ENCODE measurements at places on chromosomes 6 and 20.

GRCh38 chr6:170279977-170280688 lies 10.7 kb downstream of the DLL1 start:
- peak; percentile 93 for DNase-seq

GRCh38 chr6:79170431-79170830 lies 64.1 kb downstream of the HMGN3 start:
- DNase-seq: no peak

DNA sequence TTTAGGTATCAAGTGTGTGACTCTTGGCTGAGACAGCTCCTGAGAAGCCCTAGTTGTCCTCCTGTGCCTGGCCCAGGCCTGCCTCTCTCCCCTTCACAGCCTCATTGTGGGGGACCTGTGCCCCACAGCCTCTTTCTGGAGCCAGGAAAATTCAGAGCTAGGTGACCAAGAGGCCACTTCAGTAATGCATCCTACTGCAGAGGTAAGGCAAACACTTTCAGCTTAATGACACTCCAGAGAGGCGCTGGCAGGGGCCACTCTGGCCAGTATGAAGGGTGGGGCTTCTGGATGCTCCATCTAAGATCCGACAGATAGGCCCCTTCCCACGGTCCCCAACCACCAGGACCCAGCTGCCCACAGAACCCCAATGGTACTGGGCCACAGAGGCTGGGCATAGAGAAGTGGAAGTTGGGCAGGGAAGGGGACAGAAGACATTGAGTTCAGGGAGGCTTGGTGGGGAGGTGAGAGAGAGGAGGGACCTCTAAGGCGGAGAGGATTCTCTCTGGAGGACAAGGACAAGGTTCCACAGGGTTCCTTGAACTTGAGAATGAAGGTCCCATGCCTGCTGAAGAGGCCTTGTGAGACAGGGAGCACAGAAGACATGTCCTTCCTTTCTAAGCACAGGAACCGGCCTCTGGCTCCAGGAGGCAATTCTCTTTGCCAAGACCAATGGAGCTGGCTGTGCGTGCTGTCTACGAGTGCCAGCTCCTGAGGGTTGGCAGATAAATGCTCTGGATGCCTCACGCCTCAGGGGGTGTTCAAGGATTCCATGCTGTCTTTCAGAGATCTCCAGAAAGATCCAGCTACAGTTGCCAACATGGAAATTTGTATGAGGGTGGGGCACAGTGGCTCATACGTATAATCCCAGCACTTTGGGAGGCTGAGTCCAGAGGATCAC lies 46.4 kb upstream of the TGM2 start:
- DNase-seq: no peak

- no peak for DNase-seq
These were observed 378.1 kb downstream of the BTBD9 start for GRCh38 chr6:38261626-38262025.

DNA sequence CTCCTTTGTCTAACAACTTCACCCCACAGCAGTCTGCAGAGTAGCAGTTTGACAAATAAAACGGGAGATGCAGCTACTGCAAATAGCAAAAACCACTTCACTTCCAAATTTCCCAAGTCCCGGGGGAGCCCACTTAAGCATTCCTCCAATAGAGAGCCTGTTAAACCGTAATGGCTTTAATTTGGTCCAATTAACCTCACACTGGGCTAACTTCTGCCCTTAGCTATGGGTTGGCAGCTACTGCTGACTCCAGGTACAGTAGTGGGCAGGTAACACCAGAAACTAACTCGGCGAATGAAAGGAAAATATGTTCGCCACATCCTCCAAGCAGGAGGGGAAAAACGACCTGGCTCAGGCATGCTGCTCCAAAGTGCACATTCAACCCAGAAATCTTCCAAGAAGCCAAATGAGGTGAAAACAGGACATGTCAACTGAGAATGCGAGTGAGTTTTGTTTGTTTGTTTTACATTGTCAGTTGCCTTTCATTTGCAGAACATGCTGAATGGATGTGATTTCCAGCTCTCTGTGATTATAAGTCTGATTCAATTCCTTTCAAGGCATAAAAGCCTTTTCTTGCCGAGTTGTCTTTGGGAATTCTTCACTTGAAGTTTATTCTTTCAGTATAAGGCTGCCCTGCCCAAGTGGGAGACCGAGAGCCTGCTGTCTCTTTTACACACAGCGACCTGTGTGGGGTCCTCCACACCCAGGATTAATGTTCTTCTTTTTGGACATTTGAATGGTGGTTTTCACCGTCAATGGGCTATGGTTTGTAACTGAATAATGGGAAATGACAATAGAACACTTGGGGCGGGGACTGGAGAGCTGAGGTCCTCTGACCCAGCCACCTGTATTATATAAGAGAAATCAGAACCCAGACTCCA lies 117.3 kb upstream of the ARMC2 start:
- DNase-seq: no peak

DNA sequence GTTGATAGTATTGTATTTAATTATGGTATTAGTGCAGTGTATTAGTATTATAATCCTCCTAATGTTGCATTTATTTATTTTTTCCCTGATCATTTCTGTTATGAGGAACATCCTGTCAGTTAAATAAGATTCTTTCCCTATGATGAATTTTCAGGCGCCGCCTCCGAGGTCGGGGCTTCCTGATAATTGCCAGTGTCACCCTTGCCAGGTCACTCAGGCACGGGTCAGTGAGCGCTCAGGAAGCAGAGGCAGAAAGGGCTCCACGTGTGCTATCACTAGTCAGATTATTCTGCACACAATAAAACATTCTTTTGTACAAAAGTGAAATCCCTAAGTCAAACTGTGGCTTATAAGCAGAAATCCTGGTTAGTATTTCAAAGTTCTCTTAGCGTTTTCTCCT lies 64.8 kb downstream of the TSHZ2 start:
- no peak for DNase-seq

GRCh38 chr20:31822421-31823330 lies 3.5 kb downstream of the MYLK2 start:
- DNase-seq: peak; percentile 94

All from spleen (tissue), 13 donors.